ENCODE measurements at places on chromosomes 1 and 21.
A peak's percentile ranks its signal among the peaks of the same experiment; 100 is the strongest.

DNA sequence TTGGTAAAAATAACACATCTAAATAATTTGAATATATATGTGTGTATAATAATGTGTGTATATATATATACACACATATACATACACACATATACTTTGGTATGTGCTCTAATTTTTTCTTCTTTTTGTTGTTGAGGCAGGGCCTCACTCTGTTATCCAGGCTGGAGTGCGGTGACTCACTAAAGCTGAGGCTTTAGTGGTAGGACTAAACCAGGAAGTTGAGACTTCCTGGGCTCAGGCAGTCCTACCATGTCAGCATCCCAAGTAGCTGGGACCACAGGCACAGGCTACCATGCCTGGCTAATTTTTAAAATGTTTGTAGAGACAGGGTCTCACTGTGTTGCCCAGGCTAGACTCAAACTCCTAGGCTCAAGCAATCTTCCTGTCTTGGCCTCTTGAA lies 46.7 kb upstream of the CXADR start:
- DNase-seq: peak; percentile 21

GRCh38 chr1:15983275-15983674 lies 7.4 kb upstream of the ZBTB17 start:
- DNase-seq: no peak

GRCh38 chr1:97338347-97338746 lies 582.5 kb downstream of the DPYD start:
- no peak for DNase-seq

DNA sequence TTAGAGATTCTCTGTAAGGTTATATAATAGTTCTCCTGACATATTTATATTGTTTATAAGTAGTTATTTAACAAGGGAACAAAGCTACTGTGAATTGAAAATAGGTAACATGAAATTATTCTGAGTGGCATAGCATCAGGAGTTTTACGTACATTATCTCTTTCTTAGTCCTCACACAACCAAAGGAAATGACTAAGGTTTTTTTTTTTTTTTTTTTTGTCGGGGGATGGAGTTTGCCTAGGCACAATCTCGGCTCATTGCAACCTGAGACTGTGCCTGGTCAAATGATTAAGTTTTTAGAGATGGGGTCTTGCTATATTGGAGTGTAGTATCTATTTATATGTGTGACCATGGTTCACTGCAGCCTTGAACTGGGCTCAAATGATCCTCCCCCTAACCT lies 24.9 kb downstream of the TMED5 start:
- no peak for DNase-seq

DNA sequence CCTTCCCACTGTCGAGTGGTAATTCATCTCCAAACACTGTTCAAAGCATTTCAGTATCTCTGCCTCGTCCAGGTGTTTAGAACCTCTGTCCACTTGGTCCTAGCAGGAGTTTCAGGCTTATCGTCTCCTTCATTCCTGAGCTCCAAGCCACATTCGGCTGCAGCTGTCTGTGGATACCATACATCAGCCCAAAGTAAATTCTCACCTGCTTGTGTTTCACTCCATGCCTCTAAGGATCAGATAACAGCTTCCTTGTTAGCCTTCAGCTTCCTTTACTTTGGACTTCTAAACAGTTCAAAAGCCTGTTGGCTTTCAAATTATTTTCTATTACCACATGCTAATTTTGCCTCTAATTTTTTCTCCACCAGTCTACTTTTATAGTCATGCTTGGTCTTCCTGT lies 219.0 kb upstream of the L1TD1 start:
- DNase-seq: no peak

DNA sequence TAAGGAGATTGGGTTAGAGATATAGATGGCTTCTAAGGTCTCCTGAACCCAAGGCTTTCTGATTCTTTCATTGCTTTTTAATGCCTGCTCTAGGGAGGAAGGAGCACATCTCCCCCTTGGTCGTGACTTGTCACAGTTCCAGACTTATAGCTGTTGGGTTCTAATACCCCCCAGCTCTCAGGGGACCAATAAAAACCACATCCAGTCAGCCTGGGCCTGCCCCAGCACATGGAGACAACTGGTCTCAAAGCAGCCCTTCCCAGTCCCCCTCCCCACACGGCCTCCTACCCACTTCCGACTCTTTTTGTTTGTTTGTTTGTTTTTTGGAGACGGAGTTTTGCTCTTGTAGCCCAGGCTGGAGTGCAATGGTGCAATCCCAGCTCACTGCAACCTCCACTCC lies 23.3 kb downstream of the QSOX1 start:
- DNase-seq: no peak

DNA sequence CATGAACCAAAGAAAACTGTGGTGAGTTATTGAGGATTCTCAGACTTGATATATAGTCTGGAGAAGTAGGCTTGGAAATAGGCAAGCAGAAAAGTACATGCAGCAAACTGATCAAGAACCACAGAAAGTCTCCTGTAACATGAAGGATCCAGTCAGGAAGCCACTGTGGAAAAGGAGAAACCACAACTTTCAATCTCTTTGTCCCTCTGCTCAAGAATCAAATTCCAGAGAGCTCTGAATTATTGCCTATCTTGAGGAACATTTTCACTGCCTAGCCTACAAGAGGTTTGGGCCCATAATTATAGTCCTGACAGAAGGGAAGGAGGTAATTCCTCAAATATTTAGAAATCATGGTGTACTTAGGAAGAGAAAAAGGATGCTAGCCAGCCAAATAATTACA lies 43.0 kb upstream of the ADAMTS1 start:
- no peak for DNase-seq

GRCh38 chr21:42939582-42940413 lies 14.4 kb upstream of the ERVH48-1 start:
- DNase-seq: peak; percentile 55

- peak; percentile 70 for DNase-seq
Measured at GRCh38 chr1:8096105-8097011, 70.2 kb upstream of the ERRFI1 start.

DNA sequence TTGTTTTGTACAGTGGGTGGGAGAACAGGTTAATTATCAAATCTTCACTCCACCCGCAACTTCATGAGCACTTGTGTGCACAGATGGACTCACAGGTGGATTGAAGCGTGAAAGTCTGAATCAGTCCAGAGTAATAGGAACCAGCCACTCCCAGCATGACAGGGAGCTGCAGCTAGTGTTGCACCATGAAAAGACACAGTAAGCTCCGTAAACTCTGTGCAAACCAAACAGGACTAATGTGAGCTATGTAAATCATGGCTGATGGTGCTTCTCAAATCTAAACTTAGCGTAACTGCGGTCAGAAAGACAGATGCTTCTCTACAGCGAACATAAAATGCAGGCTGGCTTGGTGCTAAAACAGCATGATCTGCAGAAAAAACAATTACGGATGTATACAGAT lies 114.4 kb downstream of the CENPF start:
- peak; percentile 16 for DNase-seq

GRCh38 chr1:215277532-215277931 lies 195.0 kb downstream of the KCNK2 start:
- no peak for DNase-seq

DNA sequence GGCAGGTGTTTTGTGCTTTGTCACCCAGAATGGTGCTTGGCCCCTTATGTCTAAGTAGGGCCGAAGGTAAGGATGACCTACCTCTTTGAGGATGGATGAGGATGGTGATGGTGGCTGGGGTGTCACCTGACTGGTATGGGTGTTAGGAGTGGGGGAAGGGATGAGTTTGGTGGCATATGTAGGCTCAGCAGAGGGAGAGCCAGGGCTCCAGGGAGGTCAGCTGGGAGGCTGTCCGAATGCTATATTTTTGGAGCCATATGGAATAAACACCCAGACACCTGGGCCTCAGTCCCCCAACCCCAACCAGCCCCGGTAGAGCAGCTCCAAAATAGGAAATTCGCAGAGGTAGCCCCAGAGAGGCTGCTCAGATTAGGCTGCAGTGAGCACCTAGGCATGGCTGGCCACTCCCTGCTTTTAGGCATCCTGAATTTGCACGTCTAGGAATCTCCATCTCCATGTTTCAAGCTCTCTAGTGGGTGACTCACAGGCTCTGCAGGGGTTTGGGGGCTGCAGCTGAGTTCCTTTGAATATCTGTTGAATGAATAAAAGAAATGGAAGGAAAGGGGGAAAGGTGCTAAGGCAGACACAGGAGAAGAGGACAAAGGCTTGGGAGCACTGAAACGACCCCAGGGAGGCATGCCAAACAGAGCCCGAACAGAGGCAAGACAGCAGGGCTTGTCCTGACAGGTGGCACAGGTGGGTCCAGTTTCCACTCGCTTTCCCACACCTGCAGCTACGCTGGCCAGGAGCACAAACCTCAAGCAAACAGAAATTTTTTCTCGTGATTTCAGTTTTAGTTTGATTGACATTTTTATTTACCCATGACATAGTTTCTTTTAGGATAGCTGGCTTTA lies 135.3 kb upstream of the EDN2 start:
- DNase-seq: no peak

DNA sequence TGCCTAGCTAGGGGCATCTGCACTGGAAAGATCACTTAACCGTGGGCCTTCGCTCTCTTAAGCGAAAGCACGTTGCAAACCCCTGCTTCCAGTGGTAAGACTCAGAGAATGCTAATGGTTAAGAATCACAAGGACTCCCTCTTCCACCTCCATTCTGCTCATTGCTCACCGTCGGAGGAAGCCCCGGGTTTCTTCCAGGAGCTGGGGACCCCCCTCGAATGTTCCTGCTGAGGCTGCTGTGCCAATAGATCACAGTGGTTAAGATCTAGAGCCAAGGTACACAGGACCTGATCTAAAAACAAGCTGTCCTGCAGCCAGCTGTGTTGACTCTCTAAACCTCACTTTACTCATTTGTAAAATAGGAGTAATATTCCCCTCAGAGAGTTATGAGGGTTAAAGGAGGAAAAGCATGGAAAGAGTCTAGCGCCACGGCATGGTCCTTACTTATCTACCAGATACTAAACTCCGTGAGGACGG lies 765 bp downstream of the VAMP3 start:
- peak; percentile 16 for DNase-seq

- no peak for DNase-seq
Measured at GRCh38 chr1:241213139-241213538, 143.9 kb downstream of the RGS7 start.

DNA sequence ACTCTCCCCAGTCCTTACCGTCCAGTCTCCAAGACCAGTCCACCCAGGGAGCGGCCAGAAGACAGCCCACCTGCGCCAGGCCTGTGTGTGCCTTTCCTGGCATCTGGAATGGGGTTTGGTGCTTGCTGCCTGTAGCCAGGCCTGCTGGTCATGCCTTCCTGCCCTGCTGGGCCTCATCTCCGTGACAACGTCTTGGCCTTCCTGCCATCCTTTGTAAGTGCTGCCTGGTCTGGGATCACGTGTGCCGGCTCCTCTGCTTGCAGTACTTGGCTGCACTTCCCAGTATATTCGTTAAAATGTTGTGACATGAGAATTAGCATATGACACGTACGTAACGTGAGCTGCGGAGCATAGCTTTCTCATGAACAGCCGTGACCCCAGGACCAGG lies 145.3 kb upstream of the COL6A1 start:
- DNase-seq: no peak

DNA sequence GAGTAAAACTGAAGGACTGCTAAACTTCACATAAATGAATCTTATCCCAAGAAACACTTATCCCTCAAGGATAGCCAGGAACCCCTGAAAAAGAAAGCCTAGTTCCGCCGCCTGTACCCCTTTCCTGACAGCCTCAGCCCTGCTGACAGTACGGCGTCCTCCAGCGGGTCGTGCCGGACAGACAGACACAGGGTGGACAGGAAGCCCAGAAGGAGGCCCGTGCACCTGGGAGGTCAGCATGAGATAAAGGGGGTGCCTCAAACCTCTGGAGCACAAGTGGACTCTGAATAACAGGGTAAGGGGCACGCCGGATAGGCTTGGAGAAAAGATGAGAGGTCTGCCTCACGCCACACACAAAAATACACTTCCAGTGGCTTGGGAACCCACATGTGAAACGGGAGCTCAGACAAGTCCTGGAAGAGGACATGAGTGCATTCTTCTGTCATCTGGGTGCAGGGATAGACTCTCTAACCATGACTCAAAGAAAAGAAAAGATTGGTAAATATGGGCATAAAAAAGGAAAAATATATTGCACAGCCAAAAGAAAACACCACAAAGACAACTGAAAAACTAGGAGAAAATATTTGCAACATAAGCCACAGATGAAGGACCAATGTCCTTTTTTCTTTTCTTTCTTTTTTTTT lies 17.3 kb upstream of the ADARB1 start:
- DNase-seq: no peak

GRCh38 chr1:232853994-232854797 lies 49.0 kb downstream of the MAP10 start:
- peak; percentile 82 for DNase-seq
